ENCODE measurements at places on chromosomes 13 and 19.

DNA sequence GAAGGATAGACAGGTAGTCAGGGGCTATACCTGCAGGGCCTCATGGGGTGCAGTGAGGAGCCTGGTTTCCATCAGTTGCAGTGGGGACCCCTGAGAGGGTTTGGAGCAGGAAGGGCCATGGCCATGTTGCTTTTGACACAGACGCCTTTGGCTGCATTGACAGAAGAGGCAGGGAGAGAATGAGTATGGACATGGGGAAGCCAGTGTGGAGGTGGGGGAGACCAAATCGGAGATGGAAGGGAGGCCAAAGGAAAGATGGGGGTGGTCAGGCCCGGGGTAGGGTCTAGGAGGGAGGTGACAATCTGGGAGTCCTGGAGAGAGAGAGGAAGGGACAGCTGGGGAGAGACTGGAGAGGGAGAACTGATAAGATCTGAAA lies 1.3 kb downstream of the HSD11B1L start:
- no peak for DNase-seq

- DNase-seq = no peak
These were observed 5.0 kb downstream of the PBX4 start for GRCh38 chr19:19613506-19613905.

DNA sequence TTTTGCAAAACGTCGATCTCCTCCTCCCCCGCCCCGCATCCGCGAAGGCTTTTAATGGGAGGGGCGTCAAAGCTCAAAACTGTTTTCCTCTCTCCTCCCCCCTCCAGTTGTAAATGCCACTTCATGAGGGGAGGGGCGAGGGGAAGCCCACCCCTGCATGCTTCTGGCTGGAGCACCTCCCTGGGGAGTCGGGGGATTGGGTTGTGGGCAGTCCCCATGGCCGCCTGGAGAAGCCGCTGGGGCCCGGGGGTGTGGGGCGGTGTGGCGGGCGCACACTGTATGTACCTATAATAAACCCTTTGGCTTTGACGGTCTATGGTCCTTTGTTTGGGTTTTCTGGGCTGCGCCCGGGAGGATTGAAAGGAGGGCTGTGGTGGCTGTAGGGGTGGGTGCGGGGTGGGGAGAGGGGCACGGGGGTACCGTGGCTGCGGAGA lies 505 bp upstream of the SHKBP1 start:
- no peak for DNase-seq

GRCh38 chr19:45947926-45948325 lies 25.7 kb downstream of the NOVA2 start:
- no peak for DNase-seq

- DNase-seq = no peak
These were observed 27.2 kb downstream of the RCBTB2 start for GRCh38 chr13:48505597-48506091.

DNA sequence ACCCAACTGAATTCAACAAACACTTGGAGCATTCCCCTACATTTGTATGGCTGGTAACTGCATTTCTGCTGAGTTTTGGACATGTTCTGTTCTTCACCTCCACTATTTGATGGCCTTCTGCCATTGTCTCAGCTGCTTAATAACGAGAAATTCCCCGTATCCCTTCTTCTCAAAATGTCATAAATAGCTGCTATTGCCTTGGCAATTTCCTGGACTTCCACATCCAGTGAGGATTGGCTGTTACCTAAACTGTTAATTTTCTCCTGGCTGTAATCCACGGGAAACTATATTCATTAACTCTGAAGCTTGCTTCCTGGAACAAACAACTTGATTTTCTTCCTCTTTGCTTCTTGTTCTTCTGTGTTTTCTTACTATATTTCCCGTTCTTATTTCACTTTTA lies 69.5 kb upstream of the TDRD3 start:
- DNase-seq = no peak

- DNase-seq = no peak
These were observed 22.3 kb upstream of the ZBTB7A start for GRCh38 chr19:4088975-4089374.

- no peak for DNase-seq
These were observed 1.8 kb downstream of the PTGER1 start for GRCh38 chr19:14473073-14473977.

DNA sequence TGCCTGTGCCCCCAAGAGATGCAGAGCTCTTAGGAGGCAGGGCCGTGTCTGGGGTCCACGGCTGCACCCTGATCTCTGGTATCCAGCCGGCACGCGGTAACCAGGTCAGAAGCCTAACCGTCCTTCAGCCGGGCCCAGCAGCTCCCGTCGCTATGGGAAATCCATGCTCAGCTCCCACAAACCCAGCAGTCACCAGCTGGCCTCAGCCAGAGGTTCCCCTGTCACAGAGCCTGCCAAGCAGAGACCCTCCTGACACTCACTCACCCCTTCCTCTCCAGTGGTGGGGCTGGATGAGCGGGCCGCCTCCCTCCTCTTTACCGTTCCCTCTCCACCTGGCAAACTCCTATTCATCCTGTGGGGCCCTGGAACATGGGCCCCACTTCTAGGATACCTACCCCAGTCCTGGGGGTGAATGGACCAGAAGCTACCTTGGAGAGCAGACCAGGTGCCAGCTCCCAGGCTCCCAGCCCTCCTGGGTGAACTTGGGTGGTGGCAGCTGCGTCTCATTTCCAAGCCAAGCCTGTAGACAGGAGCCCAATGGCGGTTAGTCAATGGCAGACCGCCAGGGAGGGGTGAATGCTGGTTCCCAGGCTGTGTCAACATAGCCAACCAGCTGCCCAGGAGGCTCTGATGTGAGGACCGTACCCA lies 21.4 kb upstream of the TCF3 start:
- no peak for DNase-seq

DNA sequence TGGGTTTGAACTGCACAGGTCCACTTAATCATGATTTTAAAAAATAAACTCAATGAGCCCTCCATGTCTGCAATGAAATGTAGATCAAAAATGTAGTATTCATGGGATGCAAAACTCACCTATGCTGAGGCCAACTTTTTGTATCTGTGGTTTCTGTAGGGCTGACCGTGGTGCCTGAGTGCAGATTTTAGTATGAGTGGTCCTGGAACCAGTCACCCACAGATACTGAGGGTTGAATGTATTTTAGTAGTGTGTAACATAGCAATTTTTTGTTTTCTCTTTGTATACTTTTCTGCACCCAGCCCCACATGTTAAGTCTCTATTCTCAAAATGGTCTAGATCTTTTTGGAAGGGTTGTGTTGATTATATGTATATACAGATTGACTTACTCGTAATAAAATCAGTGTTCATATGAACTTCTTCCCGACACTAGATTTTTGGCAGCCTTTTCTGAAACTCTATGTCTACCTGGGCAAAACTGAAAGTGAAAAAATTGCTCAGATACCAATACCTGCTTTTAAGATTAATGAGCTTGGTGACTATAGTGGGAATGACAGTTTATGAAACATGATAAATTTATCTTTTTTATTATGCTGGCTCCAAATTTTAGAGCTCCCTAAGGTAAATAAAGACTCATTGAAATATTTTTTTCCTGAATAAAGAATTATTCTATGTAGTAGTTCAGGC lies 51.6 kb downstream of the DNAJC15 start:
- no peak for DNase-seq

DNA sequence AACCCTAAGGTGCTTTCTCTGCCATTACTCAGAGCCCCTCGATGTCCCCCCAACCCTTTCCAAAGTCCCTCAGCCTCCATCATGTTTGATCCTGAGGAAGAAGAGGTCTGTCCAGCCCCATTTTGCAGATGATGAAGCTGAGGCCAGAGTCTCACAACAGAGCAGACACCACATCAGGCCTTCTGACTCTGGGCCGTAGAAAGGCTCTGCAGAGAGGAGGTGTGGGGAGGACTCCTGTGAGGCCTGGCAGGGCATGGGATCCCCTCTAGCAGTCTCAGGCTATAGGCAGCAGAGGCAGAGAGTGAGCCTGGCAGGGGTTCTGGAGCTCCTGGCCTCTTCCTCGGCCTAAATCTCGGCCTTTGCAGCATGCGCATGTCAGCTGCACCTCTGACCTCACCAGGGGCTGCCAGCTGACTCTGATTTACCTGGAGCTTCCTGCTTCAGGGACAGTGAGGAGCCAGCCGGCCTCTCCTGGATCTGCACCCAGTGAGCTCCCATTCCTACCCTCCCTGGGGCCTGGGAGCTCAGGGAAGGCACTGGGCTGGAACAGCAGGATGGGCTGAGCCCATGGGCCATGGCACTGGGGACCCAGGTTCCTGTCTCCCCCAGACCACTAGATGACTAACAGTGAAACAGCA lies 41.7 kb upstream of the VSTM2B start:
- no peak for DNase-seq

GRCh38 chr13:97512732-97513131 lies 78.8 kb downstream of the RAP2A start:
- DNase-seq = no peak

DNA sequence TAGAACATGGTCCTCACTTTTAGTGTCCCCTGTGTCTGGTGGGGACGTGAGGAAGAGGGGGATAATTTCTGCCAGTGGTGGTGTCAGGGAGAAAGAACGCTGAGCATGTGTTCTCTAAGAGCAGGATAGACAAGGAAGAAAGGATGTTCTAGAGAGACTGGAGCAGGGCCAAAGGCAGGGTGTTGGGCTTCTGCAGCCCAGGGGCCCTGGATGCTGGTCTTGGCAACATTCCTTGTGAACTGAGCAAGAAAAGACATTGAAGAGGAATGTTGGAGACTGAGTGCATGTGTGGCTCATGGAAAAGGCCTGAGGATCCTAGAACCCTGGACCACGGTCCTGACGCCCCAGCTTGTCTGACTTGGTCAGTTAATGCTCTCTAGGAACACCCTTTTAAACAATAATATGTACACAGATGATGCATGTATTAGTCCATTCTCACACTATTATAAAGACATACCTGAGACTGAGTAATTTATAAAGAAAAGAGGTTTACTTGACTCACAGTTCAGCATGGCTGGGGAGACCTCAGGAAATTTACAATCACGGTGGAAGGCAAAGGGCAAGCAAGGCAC lies 33.6 kb upstream of the SLC10A2 start:
- DNase-seq = no peak

DNA sequence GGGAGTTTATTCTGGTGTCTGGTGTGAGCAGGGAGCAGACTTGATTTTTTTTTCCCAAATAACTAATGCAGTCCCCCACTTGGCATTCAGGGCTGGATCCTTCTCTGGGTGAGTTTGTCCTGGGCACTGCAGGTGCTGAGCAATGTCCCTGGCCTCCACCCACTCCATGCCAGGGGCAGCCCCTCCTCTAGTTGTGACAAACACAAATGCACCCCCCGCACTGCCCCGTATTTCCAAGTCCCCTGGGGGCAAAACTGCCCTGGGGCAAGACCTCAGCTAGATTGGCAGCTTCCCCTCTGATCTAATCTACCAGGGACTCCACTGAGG lies 6.4 kb downstream of the MOB3A start:
- no peak for DNase-seq

DNA sequence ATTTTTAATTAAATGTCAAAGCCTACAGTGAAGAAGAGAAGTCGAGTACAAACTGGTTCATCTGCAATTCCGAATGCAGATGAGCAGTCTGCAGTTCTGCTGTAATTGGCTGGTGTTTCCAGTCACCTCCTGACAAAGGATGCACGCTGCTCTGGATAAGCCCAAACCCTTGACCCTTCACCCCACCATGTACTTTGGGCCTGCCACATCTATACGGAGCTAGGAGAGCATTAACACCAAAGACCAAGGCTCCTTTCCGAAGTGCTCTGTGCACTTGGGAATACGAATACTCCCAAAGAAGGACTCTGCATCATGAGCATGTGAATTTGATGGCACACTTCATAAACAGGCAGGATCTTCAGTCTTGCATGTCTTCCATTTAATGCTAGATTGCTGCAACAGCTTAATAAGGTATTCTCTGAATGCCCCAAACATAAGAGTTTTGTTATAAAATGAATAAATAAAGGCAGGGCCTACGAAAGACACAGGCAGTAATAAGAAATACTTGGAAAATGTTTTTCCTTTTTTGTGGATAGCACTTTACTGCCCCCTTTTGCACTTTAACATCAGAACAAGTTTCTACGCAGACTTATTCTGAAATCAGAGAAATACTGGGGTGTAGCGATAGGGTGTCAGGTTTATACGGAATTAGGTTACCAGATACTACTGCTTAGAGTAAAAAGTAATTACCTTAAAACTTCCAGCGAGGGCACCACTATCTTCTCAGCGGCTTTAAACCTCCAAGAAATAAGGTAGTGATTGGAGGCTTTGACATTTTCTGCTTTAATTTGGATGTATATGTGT lies 15.0 kb downstream of the EFNB2 start:
- no peak for DNase-seq

- no peak for DNase-seq
These were observed 15.5 kb downstream of the MCF2L start for GRCh38 chr13:112984501-112984900.

DNA sequence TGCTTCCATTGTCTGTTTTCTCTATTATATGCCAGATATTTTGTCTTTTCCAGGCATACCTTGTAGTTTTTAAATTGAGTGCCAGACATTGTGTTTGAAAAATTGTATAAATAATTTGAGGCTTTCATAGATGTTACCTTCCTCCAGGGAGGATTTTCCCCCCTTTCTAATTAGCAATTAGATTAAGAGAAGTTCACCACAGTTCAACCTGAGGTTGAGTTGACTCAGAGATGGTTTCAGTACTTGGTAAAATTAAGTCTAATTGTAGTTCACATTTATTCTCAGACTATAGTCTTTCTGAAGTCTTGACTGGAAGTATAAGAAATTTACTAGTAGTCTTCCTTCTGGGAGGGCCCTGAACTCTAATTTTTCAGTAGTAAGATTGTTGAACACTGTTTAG lies 104.1 kb upstream of the SCEL start:
- DNase-seq = no peak

DNA sequence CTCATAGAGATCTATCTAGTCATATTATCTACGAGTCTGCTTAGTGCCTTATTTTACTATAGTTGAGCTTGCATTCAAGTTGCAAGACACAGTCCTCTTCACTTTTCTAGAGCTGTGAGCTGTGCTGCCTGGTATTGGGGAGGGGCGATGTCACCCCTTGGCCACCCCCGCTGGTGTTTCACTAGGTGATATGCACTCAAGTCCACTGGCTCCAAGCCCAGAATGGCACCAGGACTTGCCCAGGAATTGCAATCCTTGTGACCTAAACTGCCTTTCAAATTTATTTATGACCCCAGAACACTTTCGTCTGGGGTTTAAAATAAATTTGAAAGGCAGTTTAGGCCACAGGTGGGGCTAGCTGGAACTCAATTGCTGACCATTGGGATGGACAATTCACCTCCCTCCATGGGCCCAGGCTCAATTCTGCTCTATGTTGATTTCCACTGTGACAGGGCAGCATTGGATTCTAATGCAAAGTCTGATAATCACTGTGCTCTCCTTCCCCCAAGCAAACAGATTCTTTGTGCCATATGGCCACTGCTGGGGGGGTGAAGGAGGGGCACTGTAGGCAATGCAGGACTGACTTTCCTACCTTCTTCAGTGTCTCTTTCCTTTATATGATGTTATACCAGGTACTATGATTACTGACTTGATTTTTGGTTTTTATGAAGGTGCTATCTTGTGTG lies 1244.2 kb upstream of the MIR17HG start:
- DNase-seq = no peak

GRCh38 chr13:99391781-99392469 lies 84.7 kb upstream of the GPR183 start:
- no peak for DNase-seq

GRCh38 chr19:51305479-51305878 lies 6.0 kb upstream of the IGLON5 start:
- no peak for DNase-seq

Data from NCI-H1930 (cell line).